ENCODE measurements at places on chromosomes 6 and 20. TPM values are rescaled to one million over a fixed set of nuclear protein-coding genes. Genes with fewer than 3 reads are reported as not detected.

Gene IFT52
- 20.2 TPM for total RNA-seq

Gene OPRM1
- not detected for total RNA-seq

Gene ZSWIM3
- total RNA-seq = 6.5 TPM

Gene RIMS4
- not detected for total RNA-seq

Gene PRICKLE4
- total RNA-seq = not detected

Gene FAM217A
- total RNA-seq = not detected

Gene BPIFB2
- not detected for total RNA-seq

Gene TP53TG5
- not detected for total RNA-seq

Gene MEP1A
- not detected for total RNA-seq

Gene GTSF1L
- total RNA-seq = not detected

Gene CYB5R4
- total RNA-seq = 33.6 TPM

Gene SLCO4A1
- total RNA-seq = 42.0 TPM

Gene C6orf58
- not detected for total RNA-seq

Gene EPPIN
- not detected for total RNA-seq

Gene PXDC1
- 0.15 TPM for total RNA-seq

Gene NNAT
- 0.33 TPM for total RNA-seq

Gene KCNK5
- total RNA-seq = 27.6 TPM

Gene PRND
- not detected for total RNA-seq

Gene HSF2
- 16.9 TPM for total RNA-seq
